ENCODE measurements at places on chromosomes 3 and 15. TPM values are rescaled to one million over a fixed set of nuclear protein-coding genes. Genes with fewer than 3 reads are reported as not detected.

GRCh38 chr3:194383276-194383940, 13.9 kb upstream of the LRRC15 start:
- no peaks in the 10 kb centered on the region for H3K4me1 ChIP-seq
- H3K27ac ChIP-seq = no peak overlapping the region
- H3K4me3 ChIP-seq = no peak overlapping the region
- no peak for DNase-seq
- peaks cover 9% of the 10 kb centered on the region for H3K27me3 ChIP-seq

- no peaks in the 10 kb centered on the region for H3K4me1 ChIP-seq
- H3K27me3 ChIP-seq = no peaks in the 10 kb centered on the region
- H3K36me3 ChIP-seq = no peaks in the 10 kb centered on the region
- no peak overlapping the region for H3K4me3 ChIP-seq
- no peak for DNase-seq
Measured at GRCh38 chr3:131658771-131659170, 156.0 kb upstream of the MRPL3 start.

DNA sequence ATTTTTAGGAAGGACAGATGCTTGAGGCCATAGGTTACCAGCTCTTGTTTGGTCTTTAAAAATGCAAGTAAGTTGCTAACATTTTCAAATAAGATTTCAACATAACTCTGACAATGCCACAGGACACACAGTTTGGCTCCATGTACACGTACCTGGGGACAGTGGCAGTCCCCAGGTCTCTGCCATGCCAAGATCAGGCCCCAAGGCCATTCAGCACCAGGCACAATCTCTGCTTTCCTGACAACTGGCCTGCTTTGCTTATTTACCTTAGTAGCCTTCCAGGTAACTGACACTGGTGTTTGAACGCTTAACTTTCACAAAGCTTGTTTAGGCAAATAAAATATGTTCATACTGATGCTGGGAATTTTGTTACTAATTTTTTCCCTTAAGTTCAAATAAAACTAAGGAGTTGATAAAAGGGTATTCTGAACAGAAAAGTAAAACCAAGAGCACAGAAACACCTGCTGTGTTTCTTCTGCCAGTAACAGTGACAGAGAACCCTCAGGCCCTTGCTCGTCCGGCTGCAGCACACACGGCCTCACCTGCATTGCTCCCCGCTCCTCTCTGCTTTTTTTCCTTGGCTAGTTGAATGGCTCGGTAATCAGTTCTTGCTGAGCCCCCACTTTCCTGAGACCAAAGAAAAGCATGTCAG, 16.5 kb downstream of the ZXDC start:
- peaks cover 18% of the 10 kb centered on the region for H3K36me3 ChIP-seq
- DNase-seq = no peak
- no peak overlapping the region for H3K27ac ChIP-seq
- H3K27me3 ChIP-seq = no peaks in the 10 kb centered on the region
- H3K4me1 ChIP-seq = no peaks in the 10 kb centered on the region

Gene ARHGEF26
- total RNA-seq = 1.3 TPM

Gene CPLX3
- total RNA-seq = not detected

Gene TNIK
- total RNA-seq = 39.3 TPM
